DND-41 (cell line): ENCODE measurements at places on chromosomes 3 and 15.
A peak's percentile ranks its signal among the peaks of the same experiment; 100 is the strongest.

DNA sequence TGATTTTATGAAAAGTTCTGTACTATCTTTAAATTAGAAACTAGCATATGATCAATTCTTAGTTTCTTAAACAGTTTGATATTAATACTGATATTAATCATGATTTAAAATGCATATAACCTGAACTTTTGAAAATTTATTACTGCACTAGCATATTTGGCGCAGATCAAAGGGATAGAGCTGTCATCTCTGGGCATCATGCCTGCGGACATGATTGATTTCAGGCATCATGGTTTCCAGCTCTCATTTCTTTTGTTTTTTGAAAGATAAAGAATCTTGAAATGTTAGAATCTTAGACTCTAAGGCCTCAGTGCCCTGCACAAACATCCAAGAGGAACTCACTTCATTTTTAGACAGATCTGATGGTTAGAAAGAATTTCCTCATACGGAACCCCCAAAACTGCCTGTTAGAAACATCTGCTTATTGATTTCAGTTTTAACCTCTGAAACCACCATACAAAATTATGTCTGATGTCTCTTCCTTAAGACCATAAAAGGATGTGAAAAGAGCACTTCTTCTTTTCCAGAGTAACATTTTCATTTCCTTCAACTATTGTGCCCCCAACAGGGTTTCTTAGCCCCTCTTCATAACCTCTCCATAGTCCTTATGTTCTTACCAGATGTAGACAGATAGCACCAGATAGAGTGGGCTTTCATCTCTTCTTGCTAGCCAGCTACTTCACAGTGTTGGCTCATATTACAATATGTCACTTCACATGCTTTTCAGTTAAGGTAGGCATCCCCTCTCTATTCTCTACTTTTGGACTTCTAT lies 110.8 kb downstream of the BBX start:
- DNase-seq: no peak
- H3K27me3 ChIP-seq: no peaks in the 10 kb centered on the region
- peaks cover 9% of the 10 kb centered on the region for H3K4me1 ChIP-seq
- no peaks in the 10 kb centered on the region for H3K36me3 ChIP-seq
- no peak overlapping the region for H3K27ac ChIP-seq

- H3K27ac ChIP-seq: no peak overlapping the region
- H3K27me3 ChIP-seq: no peaks in the 10 kb centered on the region
- H3K4me1 ChIP-seq: no peaks in the 10 kb centered on the region
- DNase-seq: no peak
- no peak overlapping the region for H3K4me3 ChIP-seq
Measured at GRCh38 chr3:107488942-107489341, 33.8 kb upstream of the BBX start.

GRCh38 chr3:102885289-102885688 lies 450.5 kb downstream of the ZPLD1 start:
- no peaks in the 10 kb centered on the region for H3K27me3 ChIP-seq
- H3K27ac ChIP-seq: no peak overlapping the region
- H3K36me3 ChIP-seq: no peaks in the 10 kb centered on the region
- H3K4me3 ChIP-seq: no peak overlapping the region
- H3K4me1 ChIP-seq: no peaks in the 10 kb centered on the region
- no peak for DNase-seq

DNA sequence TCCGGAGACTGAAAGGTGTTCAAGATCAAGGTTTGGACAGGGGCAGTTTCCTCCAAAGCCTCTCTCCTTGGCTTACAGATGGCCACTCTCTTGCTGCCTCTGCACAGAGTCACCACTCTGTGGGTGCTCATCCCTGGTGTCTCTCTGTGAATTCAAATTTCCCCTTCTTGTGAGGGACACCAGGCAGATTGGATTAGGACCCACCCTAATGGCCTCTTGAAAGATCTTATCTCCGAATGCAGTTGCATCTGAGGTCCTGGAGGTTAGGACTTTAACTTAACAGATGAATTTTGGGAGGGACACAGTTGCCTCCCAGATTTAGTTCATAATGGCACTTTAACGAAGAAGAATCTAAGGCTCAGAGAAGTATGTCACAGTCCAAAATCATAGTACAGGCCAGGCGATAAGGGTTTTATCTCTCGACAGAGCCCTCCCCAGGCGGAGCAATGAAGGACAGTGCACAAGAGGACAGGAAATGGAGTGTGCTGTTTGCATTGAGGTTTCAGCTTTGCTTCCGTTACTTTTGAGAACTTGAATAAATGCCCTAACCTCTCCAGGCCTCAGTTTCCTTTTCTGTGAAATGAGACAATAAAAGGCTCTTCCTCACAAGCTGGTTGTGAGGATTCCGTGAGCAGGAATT lies 38.9 kb upstream of the KIF23 start:
- no peaks in the 10 kb centered on the region for H3K4me1 ChIP-seq
- H3K4me3 ChIP-seq: no peak overlapping the region
- DNase-seq: no peak
- H3K27me3 ChIP-seq: peaks cover 7% of the 10 kb centered on the region
- H3K36me3 ChIP-seq: no peaks in the 10 kb centered on the region

- no peak overlapping the region for H3K27ac ChIP-seq
- DNase-seq: no peak
- H3K27me3 ChIP-seq: no peaks in the 10 kb centered on the region
- peaks cover 24% of the 10 kb centered on the region for H3K4me1 ChIP-seq
- H3K4me3 ChIP-seq: no peak overlapping the region
Measured at GRCh38 chr3:29152379-29152778, 128.5 kb upstream of the RBMS3 start.

GRCh38 chr3:42652611-42653302 lies 740 bp upstream of the ZBTB47 start:
- DNase-seq: no peak
- H3K27me3 ChIP-seq: no peaks in the 10 kb centered on the region
- no peak overlapping the region for H3K4me3 ChIP-seq
- H3K4me1 ChIP-seq: no peaks in the 10 kb centered on the region

GRCh38 chr3:20141851-20142250 lies 44.2 kb downstream of the SGO1 start:
- H3K27me3 ChIP-seq: no peaks in the 10 kb centered on the region
- no peak overlapping the region for H3K27ac ChIP-seq
- H3K4me3 ChIP-seq: no peak overlapping the region
- H3K4me1 ChIP-seq: no peaks in the 10 kb centered on the region
- no peak for DNase-seq

DNA sequence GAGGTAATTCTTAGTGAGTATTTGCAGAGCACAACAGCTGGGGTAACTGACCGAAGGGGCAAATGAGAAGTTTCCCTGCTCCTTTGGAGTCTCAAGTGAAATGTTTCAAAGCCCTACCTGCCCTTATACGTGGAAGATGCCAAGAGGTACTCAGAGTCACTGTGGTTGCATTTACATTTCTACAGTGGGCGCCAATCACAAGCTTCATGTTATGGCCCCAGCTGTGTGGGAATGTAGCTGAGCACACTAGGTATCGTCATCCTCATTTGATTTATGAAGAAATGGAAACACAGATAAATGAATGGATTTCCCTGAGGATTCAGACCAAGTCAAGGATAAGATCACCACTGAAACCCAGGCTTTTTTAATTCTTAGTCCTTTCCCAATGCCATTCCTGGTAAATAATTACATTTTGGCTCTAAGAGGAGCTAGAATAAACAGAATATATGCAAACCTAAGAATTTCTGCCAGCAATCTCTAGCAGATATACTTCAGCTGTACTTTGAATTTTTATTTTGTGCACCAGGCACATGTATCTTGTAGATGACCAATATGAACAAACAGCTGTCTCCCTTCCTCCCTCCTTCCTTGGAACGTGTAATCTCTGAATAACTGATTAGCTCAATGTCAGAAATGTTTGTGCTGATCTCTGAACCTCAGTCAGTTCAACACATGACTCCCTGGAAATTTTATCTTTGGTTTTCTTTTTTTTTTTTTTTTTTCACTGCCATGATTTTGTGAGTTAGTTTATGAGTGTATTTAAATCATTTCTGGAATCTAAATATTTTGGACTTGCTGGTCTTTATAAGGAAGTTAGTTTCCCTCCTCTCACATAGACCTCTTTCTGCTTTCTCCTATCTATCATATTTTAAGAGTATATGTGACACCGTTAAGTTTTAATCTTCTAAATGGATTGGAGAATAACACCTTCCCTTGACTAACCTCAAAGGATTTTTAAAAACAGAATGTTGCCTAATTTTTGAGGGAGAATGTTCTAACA lies 69.2 kb downstream of the MAP2K5 start:
- H3K27me3 ChIP-seq: no peaks in the 10 kb centered on the region
- no peaks in the 10 kb centered on the region for H3K4me1 ChIP-seq
- no peak overlapping the region for H3K4me3 ChIP-seq
- no peak for DNase-seq
- H3K36me3 ChIP-seq: no peaks in the 10 kb centered on the region; the same call in 1 of the 2 replicates

GRCh38 chr3:99902091-99902490 lies 84.4 kb downstream of the CMSS1 start:
- no peak for DNase-seq
- no peaks in the 10 kb centered on the region for H3K4me1 ChIP-seq
- no peaks in the 10 kb centered on the region for H3K36me3 ChIP-seq
- H3K4me3 ChIP-seq: no peak overlapping the region
- H3K27me3 ChIP-seq: no peaks in the 10 kb centered on the region

GRCh38 chr15:52008698-52009434 lies 10.2 kb upstream of the MAPK6 start:
- H3K27ac ChIP-seq: no peak overlapping the region
- H3K4me3 ChIP-seq: no peak overlapping the region
- no peaks in the 10 kb centered on the region for H3K36me3 ChIP-seq
- no peaks in the 10 kb centered on the region for H3K27me3 ChIP-seq

- H3K27ac ChIP-seq: no peak overlapping the region
- H3K36me3 ChIP-seq: no peaks in the 10 kb centered on the region
- no peaks in the 10 kb centered on the region for H3K27me3 ChIP-seq
- no peak for DNase-seq
- H3K4me1 ChIP-seq: no peaks in the 10 kb centered on the region
- H3K4me3 ChIP-seq: no peak overlapping the region
Measured at GRCh38 chr3:117278424-117279190, 569.0 kb downstream of the TUSC7 start.

GRCh38 chr3:107524841-107525643 lies 2.3 kb downstream of the BBX start:
- DNase-seq: peak; percentile 56
- H3K36me3 ChIP-seq: peaks cover 22% of the 10 kb centered on the region; the same call in 1 of the 2 replicates
- H3K27me3 ChIP-seq: no peaks in the 10 kb centered on the region
- H3K4me1 ChIP-seq: peaks cover 27% of the 10 kb centered on the region
- H3K4me3 ChIP-seq: peak overlapping the region; percentile 60; the same call in 1 of the 2 replicates
- H3K27ac ChIP-seq: peak overlapping the region; percentile 85

GRCh38 chr3:64028754-64029153 lies 5.5 kb upstream of the PSMD6 start:
- no peak overlapping the region for H3K4me3 ChIP-seq
- peaks cover 14% of the 10 kb centered on the region for H3K4me1 ChIP-seq
- peaks cover 5% of the 10 kb centered on the region for H3K27me3 ChIP-seq
- no peaks in the 10 kb centered on the region for H3K36me3 ChIP-seq
- H3K27ac ChIP-seq: no peak overlapping the region

DNA sequence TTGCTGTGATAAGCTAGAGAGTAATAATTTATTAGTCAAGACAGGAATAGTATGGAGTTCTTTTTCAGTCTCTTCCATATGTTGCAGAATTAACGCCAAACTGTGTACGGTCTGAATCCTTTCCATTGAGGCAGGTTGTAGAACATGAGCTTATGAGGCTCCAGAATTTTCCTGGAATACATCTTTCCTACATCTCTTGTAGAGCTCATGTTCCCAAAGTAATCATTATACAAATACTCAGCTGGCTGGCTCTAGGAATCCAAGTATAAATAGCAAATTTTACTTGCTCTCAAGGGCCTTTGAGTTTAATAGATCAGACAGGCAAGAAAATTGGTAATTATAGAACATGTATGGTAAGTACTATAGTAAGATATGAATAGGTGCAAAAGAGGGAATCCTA lies 419.4 kb downstream of the RBMS3 start:
- no peak for DNase-seq
- no peaks in the 10 kb centered on the region for H3K4me1 ChIP-seq
- no peak overlapping the region for H3K27ac ChIP-seq
- no peaks in the 10 kb centered on the region for H3K36me3 ChIP-seq
- H3K27me3 ChIP-seq: no peaks in the 10 kb centered on the region
- H3K4me3 ChIP-seq: no peak overlapping the region

DNA sequence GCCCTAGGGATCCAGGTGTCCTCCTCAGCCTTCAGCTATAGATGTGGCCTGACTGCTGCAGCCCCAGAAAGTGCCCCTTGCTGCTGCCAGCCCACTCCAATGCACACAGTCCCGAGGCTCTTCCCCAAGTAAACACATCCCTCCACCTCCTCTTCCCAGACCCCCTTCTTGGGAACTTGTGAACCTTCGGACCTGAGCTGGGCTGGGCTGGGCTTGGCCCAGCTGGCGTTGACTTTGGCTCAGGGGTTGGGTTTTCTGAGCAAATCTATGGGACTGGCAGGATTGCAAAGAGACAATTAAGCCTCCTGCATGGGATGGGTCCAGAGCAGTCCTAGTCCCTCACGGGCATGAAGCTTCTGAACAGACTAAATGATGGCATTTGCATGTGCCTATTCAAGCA lies 14.7 kb downstream of the VIPR1 start:
- H3K4me3 ChIP-seq: no peak overlapping the region
- no peak for DNase-seq
- no peaks in the 10 kb centered on the region for H3K4me1 ChIP-seq
- no peak overlapping the region for H3K27ac ChIP-seq
- H3K27me3 ChIP-seq: no peaks in the 10 kb centered on the region

GRCh38 chr3:134348524-134348923 lies 25.7 kb downstream of the AMOTL2 start:
- DNase-seq: no peak
- no peak overlapping the region for H3K27ac ChIP-seq
- no peaks in the 10 kb centered on the region for H3K27me3 ChIP-seq
- H3K36me3 ChIP-seq: no peaks in the 10 kb centered on the region
- no peaks in the 10 kb centered on the region for H3K4me1 ChIP-seq

GRCh38 chr3:110301781-110302180 lies 769.8 kb upstream of the NECTIN3 start:
- no peak for DNase-seq
- H3K36me3 ChIP-seq: no peaks in the 10 kb centered on the region
- peaks cover 6% of the 10 kb centered on the region for H3K4me1 ChIP-seq
- H3K27ac ChIP-seq: no peak overlapping the region
- H3K27me3 ChIP-seq: no peaks in the 10 kb centered on the region

DNA sequence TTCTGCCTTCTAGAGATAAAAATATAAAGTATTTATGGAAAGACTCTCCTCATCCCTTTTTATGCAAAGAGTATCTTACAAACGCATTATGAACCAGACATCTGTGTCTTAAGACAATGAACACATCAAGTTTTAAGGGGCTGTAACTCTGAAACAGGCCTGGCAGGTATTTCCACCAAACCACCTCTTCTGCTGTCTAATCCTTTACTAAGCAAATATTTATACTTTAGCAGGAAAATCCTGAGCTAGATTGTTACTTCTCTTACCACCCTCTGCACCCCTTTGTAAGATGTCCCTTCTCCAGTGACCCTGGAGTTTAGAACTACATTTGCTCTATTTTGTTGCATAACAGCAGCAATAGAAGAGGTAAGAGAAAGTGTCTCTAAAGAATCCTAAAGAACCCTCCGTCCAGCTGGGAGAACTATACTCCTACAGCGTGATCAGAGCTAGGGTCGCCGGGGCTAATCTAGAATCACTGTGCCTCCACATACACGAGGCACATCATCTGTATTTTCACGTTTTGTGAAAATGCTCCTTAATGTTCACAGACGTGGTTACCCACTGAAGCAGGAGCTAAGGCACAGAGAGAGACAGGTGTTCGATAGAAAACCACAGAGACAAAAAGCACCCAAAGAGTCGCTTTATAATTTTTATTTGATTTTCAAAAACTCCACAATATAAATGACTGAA lies 129.6 kb downstream of the FOXP1 start:
- peaks cover 71% of the 10 kb centered on the region for H3K4me1 ChIP-seq
- DNase-seq: peak; percentile 48
- no peaks in the 10 kb centered on the region for H3K36me3 ChIP-seq
- peak overlapping the region; percentile 41 for H3K4me3 ChIP-seq

- DNase-seq: no peak
- no peaks in the 10 kb centered on the region for H3K4me1 ChIP-seq
- H3K36me3 ChIP-seq: no peaks in the 10 kb centered on the region
Measured at GRCh38 chr3:124812291-124813265, 74.6 kb downstream of the ITGB5 start.
